Activated CD8-positive, alpha-beta memory T cell treated with anti-CD3 and anti-CD28 coated beads for 4 hours (primary cell): ENCODE measurements at places on chromosomes 2 and 18.

DNA sequence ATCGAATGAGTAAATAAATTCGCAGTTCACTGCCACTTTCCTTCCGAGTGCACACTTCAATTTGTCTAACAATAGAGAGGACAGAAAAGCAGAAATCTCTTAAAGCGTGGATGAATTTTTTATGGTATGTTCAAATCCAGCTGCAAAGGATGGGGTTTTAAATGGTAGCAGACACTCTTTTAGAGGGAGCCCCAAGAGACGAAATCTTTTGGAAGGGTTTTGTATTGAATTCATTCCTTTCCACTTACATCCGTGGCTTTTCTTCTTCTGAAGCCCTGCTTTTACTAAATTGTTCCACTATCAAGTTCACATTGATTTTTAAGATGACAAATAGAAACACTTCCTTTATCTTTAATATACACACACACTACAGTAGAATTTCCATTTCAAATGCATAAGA, 680.7 kb downstream of the NR4A2 start:
- DNase-seq, result no peak

- DNase-seq, result no peak
Measured at GRCh38 chr2:85596026-85596333, 435 bp downstream of the RNF181 start.

DNA sequence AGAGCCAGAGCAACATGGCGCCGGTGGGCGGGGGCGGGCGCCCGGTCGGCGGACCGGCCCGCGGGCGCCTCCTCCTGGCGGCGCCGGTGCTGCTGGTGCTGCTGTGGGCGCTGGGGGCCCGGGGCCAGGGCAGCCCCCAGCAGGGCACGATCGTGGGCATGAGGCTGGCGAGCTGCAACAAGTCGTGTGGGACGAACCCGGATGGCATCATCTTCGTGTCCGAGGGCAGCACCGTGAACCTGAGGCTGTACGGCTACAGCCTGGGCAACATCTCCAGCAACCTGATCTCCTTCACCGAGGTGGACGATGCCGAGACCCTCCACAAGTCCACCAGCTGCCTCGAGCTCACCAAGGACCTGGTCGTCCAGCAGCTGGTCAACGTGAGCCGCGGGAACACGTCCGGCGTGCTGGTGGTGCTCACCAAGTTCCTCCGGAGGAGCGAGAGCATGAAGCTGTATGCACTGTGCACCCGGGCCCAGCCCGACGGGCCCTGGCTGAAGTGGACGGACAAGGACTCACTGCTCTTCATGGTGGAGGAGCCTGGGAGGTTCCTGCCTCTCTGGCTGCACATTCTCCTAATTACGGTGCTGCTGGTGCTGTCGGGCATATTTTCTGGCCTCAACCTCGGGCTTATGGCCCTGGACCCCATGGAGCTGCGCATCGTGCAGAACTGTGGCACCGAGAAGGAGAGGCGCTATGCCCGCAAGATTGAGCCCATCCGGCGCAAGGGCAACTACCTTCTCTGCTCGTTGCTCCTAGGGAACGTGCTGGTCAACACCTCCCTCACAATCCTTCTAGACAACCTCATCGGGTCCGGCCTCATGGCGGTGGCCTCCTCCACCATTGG, 507 bp downstream of the CNNM4 start:
- DNase-seq, result no peak

DNA sequence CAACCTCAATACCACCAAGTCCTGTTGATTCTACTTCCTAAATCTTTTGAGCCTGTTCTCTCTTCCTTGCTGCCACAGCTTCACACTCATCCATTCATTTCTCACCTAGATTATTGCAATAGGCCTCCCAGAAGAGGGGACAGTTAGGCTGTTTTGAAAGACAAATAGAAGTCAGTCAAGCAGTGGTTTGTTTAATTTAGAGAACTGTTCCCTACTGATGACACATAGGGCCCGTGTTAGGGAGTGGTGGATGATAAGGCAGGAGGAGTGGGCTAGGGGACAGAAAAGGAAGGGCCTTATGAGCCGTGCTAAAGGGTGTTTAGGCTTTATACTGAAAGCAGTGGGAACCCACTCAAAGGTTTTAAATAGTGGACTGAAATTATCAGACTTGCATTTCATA, 59.6 kb upstream of the ZFP36L2 start:
- no peak for DNase-seq

DNA sequence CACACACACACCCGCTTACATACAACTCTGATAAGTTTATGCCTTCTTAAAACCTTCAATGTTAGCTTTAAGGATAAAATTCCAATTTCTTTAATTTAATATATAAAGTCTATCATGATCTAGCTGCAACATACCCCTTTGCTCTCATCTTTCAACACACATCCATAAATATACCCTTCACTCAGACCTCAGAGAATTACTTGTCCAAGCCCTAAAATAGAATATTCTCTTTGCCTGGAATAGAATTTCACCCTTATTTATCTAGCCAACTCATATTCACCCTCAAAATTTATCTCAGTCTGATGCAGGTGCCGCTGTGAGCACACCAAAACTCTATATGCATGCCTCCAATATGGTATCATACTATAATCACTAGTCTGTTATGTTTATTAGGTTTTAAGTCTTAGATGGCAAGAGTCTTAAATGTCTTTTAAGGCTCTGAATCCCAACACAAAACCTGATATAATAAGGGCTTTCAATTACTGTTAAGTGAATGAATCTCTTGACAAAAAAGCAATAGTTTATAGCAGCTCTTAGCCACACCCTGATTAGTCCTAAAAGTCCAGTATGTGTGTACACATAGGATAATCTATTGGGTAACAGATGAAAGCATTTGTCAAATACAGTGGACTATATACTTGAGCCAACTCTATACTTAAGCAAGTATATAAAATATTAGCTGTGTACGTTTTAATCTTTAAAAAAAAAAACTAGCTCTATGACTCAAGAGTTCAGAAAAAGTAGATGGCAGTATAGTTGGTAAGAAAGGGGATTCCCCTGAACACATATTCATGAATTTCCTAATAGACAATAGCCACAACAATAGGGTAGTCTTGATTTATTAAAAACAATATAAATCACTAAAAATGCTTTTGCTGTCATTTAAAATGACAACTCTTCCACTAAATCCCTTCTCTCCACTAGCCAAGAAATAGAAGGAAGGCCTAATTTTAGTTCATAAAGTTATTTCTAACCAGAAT, 144.5 kb downstream of the EXOC6B start:
- no peak for DNase-seq

DNA sequence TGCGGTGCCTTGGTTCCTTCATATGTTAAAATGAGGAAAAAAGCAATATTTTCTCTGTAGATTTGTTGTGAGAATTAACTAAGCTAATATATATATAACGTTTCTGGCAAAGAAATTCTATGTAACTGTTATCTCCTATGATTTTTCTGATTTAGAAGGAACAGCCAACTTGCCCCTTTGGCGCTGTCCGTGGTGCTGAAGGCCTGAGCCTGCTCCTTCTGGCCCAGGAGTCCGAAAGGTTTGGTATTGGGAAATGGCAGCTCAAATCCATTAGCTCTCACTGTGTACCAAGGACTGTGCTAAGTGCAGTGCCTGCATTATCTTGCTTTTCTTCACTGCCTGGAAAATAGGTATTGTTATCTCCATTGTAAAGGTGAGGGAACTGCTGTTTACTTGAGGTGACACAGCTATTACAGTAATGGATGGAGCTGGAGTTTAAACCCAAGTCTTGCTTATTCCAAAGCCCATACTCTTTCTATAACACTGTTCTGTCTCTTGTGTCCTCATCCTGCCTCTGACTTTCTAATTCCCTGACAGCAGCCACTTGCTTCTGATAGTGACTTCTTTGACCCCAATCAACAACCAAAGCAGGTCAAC, 52.2 kb downstream of the C1QL2 start:
- no peak for DNase-seq

DNA sequence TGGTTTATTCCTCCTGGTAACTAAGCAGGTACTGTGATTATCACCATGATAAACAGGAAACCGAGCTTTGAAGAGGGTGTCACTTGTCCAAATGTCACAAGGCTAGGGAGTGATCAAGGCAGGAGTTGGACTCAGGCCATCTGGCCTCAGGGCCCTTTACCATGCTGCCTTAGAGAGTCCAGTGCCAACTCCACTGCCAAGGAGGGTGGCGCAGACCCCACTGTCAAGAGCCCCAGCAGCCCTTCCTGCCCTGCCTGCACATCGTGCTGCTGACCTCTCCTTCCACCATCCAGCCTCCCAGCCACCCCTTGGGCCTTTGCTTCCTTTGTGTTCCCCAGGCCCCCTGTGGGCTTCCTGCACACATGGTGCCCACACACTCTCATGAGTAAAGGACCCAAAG, 48.3 kb downstream of the TNS1 start:
- no peak for DNase-seq

DNA sequence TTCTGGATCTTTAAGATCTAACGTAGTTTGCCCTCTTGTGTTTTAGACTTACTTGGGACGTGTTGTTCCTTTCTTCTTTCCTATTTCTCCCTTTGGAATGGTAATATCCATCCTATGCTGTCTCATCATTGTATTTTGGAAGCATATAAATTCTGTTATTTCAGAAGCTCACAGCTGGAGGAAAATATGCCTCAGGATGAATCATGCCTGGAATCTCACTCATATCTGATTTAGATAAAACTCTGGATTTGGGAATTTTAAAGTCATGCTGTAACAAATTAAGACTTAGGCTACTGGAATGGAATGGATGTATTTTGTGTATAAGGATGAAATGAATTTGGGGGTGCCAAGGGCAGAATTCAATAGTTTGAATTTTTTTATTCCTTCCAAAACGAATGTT, 245.2 kb upstream of the GULP1 start:
- no peak for DNase-seq

DNA sequence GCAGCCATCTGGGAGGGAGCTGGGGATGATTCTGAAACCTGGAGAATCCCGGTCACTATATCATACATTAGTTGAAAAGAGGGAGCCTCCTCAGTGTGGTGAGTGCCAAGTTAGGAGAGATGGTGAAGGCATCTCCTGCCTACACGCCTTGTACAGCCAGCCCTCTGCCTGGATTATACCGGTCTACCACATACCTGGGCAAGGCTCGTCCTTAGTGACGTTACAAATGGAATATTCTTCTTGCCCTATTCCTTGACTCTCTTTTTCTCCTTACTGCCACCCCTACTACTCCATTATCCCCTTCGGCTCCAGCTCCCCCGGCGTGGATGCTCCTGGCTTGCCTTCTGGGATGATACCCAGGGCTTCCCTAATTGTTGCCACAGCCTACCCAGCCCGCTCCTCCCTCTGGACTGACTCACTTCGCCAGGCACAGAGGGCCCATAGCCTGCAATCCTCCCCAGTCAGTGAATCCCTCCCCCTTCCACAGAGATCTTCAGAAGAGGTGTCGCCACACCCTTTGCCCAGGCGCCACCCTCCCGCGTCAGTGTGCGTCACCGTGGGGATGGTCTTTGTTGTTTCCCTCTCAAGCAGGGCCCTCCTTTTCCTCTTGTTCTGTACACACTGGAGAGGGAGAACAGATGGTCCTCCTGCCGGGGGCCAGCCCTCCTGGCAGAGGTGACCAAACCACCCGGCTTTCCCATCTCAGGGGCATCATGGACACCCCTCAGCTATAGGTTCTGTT, 115.2 kb upstream of the EPAS1 start:
- no peak for DNase-seq

DNA sequence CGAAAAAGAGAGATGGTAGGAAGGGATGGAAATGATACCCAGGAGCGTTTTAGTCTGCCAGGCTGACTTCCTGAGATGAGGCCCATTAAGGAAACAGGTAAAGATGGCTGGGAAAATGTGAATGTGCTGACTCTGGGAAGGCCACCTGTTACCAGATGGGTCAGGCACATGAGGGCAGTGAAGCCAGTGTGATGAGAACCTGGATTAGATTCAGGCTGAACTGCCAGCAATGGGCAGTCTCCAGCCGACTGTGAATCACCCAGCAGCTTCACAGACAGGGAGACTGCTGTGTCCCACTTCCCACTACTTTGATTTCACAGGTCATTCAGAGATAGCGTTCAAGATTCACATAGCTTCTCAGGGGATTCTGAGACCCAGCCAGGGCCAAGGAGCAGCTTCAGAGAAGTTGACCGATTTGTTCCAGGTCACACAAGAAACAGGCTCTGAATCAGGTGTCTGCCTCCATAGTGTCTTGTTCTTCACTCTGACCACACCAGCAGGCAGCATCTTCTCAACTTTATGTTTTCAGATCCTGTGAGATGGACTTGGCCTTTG, 26.4 kb downstream of the CAPN13 start:
- DNase-seq, result no peak

DNA sequence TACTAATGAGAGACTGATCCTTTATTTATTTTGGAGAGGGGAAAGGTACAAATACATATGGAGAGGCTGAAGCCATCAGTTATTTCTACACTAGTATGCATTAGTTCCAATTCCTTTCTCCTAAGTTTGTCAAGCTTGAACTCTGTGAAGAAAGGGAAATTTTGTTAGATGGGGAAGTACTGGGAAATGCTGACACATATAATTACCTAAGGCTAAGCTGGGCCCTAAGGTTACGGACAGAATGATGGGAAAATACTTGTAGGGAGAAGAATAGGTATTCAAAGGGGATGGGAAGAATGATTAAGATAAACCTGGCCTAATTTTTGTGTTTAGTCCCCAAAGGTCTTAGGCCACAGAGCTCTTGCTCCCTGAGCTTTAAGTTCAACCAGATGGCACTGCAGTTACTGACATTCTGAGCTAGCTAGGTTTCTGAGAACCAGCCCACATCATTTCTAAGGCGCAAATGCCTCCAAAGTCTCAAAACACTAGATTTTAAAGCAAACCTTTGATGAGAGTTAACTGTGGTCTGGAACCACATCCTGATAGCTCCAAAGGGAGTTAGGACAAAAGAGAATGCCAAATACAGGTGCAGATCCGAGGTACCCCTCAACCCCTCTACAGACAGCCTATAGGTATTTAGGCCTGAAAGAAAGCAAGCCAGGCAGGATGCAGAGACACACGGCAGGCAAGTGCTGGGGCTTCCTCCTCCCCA, 2.7 kb downstream of the TMEM163 start:
- no peak for DNase-seq

GRCh38 chr2:223786236-223786635, 51.1 kb downstream of the AP1S3 start:
- no peak for DNase-seq
